WTC11 (cell line): ENCODE measurements at places on chromosomes 2 and 18. TPM values are rescaled to one million over a fixed set of nuclear protein-coding genes. Genes with fewer than 3 reads are reported as not detected.

The DIS3L2 gene
- total RNA-seq: 26.7 to 32.5 TPM (median 28.5 TPM) in 3 replicates

The MTHFD2 gene
- 192 to 251 TPM (median 193 TPM) in 3 replicates for total RNA-seq

DNA sequence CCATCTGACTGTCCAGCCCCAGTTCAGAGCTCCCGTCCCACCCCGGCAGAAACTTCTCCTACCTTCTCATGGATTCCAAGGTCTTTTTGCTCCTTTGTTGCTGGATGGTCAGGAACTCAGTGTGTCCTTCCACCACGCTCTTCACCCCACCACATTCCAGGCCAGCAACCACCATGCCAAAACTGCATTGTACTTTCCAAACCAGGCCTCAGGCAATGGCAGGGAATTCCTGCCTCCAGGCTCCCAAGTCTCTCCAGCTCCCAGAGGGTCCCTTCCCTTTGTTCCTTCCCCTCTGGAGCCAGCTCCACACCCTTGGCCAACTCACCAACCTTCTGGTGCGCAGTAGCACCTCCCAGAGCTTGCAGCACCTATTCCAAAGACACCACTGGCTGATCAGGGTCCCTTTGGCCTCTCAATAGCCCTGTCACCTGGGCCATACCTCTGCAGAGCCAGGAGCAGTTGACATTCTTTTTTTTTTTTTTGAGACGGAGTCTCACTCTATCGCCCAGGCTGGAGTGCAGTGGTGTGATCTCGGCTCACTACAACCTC, 8.1 kb downstream of the CHMP1B start:
- no peak for DNase-seq

- no peak for DNase-seq
Measured at GRCh38 chr18:65235966-65236624, 514.7 kb upstream of the CDH7 start.

- no peak for DNase-seq
Measured at GRCh38 chr2:58899692-58900091, 658.6 kb upstream of the FANCL start.

- DNase-seq: no peak
Measured at GRCh38 chr2:82740527-82740926, 1718.6 kb downstream of the SUCLG1 start.

- no peak for DNase-seq
Measured at GRCh38 chr2:167293172-167293781, 405.0 kb downstream of the XIRP2 start.
